ENCODE measurements at places on chromosomes 11 and 22.

DNA sequence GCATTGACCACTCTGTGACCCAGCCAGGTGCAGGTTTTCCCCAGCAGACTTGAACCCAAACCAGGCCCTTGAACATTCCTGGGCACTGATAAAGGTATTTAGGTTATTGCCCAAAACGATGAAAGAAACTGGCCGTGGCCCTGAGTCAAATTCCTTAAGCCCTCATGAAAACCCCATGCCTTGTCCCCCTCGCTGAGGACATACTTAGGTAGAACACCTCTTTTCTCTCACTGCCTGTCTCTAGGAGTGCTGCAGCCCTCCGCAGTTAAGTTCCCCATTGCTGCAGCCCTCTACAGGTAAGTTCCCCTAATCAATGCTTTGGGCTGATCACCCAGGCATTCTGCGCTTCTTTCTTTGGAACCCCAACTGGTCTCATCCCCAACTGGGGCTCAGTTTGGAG is 961.6 kb downstream of the TBC1D22A start:
- no peak for DNase-seq

GRCh38 chr11:3109434-3109833 is 52.2 kb upstream of the CARS1 start:
- DNase-seq: no peak

GRCh38 chr22:23833911-23834317 is 4.9 kb downstream of the DERL3 start:
- no peak for DNase-seq

- no peak for DNase-seq
Measured at GRCh38 chr22:20435436-20436306, 2.0 kb downstream of the SCARF2 start.

- DNase-seq: peak; percentile 39
Measured at GRCh38 chr11:27385245-27385644, 22.2 kb upstream of the CCDC34 start.

- DNase-seq: no peak
Measured at GRCh38 chr22:46136486-46137217, 13.7 kb upstream of the PPARA start.

DNA sequence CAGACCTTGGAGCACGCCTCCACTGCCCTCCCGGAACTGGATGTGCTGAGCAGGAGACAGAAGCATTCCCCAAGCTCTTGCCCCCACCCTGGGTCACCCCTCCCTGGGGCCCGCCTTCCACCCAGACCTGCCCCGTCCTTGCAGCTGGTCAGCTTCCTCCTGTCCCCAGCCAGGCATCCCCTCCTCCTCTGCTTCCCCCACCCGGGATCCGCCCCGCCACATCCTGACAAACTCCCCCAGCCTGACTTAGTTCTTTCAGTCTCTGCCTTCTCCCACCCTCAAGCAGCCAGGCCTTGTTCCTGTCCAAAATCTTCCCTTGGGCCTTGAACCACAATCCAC is 1.1 kb upstream of the PLXNB2 start:
- no peak for DNase-seq

DNA sequence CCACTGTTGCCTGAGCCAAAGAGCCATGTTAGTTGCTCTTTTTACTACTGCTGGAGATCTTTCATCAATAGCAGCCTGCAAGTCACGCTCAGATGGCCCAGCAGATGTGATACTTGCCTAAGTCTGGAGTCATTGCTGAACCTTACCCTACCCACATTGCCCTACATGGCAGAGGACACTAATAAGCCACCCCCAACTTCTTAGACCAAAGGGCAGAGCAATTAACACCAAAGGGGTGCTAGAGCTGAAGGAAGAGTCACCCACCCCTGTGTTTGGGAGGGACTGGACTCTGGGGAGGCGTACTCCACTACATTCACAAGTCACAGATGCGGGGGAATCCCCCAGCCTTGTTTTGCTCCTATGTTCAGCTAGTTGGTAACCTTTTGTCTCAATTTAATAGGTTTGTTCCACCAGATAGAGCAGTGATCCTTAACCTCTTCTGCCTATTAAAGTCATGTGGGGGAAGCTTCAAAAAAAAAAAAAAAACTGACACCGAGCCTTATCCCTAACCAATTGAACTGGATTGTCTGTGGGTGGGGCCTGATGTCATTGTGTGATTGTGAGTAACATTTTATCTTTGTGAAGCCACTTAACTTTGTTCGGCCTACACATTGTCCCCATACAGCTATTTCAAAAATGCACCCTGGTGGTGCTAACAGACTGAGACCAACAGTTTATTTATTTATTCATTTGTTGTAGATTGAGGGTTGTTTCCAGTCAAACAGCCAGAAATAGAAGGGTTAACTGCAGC is 13.1 kb downstream of the ADM start:
- DNase-seq: no peak

DNA sequence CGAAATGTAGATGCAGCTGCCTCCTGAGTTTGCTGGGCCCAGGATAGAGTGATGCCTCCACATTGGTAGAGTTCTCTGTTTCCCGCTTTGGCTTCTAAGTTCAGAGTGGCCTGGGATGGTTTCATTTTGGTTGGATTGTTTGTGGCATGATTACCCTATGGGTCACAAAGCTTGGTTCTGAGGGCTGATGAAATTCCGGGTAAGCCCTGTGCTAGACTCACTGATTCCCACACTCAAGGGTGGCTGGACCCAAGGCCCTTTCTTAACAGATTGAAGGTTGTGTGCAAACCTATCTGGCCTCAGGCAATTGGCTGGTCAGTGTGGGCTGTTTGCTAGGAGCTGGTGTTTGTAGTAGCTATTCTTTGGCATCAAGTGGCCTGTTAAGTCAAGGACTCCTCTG is 158.4 kb downstream of the MYO18B start:
- DNase-seq: no peak

DNA sequence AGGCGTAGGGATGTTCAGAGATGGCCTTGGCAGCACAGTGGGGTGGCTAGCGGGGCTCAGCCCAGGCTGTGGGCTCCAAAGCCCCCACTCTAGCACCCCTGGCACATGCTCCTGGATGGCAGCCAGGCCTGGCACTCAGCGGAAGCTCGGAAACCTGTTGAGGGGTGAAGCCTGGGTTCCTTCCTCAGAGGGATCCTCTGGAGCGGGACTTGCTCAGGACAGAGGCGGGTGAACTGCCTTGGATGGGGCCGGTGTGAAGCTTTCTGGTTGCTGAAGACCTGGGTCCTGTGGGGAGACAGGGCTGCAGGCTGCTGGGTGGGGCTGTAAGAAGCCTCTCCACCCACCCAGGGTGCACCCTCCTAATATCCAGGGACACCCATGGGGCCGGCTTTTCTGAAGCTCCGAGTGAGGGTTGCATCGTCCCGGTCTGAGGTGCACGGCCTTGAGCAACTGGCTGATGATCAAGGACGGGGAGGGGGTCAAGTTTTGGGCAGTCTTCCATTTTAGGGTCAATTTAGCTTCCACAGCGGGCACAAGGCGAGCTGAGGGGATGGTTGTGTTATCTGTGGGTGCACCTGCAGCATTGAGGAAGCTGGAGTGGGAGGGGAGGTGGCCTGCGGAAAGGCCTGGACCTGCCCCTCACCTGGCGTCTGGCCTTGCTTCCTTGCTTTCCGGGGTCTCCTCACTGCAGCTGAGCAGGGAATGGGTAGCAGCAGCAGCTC is 5.2 kb downstream of the MRGPRE start:
- no peak for DNase-seq

GRCh38 chr11:72305891-72306585 is 62.1 kb upstream of the PHOX2A start:
- no peak for DNase-seq

- DNase-seq: no peak
Measured at GRCh38 chr11:692824-693414, 2.1 kb downstream of the DEAF1 start.

DNA sequence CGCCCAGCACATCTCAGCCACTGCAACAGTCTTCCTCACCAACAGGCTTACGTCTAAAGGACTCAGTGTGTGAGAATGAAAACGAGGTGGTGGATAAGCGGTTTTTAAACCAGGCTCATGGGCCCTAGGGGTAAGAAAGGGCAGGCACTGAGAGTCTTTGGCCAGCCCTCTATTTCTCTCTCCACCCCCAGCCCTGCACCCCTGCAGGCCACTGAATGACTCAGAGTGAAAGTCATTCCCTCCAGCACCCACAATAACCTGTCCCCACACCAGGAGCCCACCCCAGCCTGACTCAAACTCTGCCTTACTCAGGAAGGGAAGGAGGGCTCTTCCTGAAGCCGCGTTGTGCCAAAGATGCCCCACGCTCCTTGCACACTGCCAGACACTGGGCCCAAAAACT is 72.0 kb downstream of the LARGE1 start:
- DNase-seq: no peak

DNA sequence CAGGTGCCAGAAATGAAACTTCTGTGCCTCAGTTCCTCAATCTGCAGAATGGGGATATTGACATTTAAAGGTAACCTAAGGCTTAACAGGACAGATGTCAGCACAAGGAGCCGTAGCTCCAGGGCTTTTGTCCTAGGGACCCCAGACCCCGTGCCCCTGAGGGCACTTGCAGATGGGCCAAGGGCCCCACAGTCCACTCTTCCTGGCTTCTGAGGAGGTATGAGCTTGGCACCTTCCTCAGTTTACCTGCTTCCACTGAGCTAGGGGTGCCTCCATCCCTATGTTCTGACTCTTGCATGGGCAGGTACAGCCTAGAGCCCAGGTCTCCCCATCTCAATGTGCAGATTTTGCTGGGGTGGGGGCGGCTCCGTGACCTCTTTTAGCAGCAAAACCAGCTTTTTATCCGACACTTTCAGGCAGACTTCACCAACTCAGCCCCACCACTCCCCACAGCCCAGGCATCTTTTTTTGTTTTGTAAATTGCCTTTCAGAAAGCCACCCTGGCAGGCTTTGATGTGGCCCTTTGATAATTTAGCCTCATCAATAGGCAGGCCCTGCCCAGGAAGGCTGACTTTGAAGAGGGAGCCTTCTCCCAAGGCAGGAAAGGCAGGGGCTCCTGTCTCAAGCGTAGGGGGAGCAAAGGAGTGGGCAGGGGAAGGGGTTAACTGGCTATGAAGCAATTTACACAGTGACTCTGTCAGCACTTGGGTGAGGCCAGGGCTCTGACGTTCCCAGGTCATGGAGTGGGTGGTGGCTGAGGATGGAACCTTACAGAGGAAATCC is 23.7 kb upstream of the FGF3 start:
- DNase-seq: no peak

DNA sequence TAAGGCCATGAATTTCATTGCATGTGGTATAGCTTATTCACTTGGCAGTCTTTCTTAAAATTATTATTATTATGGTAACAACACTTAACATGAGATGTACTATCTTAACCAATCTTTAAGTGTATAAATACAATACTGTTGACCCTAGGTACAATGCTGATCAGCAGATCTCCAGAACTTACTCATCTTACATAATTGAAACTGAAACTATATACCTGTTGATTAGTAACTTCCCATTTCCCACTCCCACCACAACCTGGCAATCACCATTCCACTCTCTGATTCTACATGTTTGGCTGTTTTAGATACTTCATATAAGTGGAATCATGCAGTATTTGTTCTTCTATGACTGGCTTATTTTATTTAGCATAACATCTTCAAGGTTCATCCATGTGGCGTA is 150.2 kb upstream of the POU2AF2 start:
- no peak for DNase-seq

DNA sequence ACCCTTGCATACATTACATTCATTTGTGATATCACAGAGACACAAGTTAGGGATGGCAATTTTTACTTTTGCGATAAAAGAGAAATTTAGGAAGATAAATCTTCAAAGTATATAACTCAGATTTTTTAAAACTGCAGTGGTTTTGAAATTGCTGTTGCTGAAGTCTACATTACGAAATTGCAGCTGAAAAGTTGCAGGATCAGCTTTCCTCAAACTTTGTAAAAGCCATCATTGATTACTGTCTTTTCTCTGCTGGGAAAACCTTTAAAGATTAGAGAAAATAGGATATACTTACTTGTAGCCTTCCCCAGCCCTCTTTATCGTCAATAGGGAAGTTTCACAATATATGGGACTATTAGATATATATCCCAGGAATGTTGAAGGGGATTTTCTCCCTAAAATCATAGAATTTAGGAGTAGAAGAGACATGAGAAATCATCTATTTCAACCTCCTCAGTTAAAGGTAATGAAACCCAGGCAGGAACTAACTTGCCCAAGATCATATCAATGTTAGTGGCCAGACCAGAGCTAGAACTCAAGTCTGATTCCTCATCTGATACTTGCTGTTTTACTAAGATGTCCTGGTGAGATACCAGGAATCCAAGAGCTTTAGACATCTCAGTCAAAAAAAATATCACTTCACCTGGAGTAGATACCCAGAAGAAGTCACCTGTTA is 10.4 kb upstream of the AGBL2 start:
- no peak for DNase-seq

- no peak for DNase-seq
Measured at GRCh38 chr11:70376621-70377020, 21.7 kb upstream of the CTTN start.

DNA sequence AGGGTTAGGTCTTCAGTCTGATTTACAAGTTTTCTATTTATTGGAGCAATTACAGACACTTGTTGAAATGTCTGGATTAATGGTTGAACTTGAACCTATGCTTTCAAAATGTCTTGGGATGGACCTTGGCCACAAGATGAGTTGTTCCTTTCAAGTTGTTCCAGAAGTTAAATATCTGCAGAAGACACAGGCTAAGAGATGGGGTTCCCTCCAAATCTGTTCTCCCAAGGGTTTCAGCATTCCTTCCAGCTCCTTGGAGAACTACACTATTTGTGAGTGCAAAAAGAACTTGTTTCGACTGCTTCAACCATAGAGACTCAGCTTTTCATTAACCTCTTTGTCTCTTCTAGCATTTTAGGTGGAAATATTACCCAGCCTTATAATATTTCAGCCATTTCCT is 189.0 kb upstream of the BLID start:
- DNase-seq: no peak

DNA sequence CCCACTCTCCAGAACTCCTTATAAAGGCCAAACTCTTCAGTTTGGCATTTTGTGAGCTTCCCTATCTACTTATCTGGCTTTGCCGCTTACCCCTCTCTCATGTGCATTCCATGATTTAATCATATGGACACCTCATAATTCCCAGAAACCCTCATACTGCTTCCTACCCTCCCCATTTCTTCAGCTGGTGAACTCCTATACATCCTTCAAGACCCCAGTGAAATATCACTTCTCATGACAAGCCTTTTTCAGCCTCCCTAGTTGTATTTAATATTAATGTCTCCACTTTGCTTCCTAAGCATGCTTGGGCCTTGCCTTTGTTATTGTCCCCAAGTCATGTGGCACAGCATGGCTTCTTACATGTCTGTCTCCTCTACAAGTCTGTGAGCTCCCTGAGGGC is 13.7 kb upstream of the TSPAN18 start:
- DNase-seq: no peak

Measured in AG04450 (cell line).